ENCODE measurements at places on chromosomes 5 and 9.

DNA sequence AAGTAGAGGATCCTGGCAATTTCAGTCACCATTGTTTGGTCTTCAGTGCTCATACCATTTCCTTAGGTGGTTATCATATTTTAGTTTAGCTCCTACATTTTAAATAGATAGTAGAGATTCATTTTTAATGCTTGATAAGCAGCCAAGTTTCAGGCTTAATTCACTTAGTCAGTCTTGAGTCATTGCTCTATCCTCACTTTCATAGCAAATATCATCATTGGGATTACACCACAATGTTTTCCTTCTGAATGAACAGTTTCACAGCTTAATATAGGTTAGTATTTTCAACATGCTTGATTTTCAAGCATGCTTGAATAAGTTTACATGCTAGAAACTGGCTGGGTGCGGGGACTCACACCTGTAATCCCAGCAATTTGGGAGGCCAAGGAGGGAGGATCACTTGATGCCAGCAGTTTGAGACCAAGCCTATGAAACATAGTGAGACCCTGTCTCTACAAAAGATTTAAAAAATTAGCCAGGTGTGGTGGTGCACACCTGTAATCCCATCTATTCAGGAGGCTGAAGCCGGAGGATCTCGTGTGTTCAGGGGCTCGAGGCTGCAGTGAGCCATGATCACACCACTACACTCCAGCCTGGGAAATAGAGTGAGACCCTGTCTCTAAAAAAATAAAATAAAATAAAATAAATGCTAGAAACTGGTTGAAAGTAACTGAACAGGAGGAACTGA is 339.9 kb downstream of the ADGRV1 start:
- no peak for DNase-seq

DNA sequence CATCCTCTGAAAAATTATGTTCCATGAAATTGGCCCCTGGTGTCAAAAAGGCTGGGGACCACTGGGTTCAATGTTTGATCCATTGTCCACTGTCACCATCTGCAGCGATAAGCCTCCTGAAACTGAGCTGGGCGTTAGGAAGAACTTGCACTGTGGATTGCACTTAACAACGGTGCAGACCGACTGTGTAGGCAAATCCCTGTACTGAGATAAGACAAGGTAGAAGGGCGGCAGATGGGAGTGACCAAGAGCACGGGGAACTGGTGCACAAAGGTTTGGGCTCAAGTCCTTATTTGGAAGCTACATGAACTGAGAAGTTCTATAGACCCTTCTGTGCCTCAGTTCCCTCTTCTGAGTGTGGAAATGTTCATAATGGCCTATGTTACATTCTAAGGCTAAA is 41.6 kb upstream of the FLT4 start:
- DNase-seq: no peak

- DNase-seq: no peak
Observed at GRCh38 chr9:91720751-91721705, 229.0 kb downstream of the ROR2 start.

- peak; percentile 15 for DNase-seq
Observed at GRCh38 chr5:95533106-95533505, 21.7 kb downstream of the SKIC3 start.

GRCh38 chr5:100799166-100799565 is 103.9 kb downstream of the ST8SIA4 start:
- no peak for DNase-seq

DNA sequence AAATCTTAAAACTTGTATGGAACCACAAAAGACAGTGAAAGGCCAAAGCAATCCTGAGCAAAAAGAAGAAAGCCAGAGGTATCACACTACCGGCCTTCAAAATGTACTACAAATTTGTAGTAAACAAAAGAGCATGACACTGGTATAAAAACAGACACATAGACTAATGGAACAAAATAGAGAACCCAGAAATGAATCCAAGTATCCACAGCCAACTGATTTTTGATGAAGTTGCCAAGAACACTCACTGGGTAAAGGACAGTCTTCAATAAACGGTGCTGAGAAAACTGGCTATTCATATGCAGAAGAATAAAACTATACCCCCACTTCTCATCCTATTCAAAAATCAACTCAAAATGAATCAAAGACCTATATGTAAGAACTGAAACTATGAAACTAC is 390.1 kb downstream of the PRELID2 start:
- DNase-seq: no peak

GRCh38 chr5:140828362-140828737 is 590 bp downstream of the PCDHA6 start:
- DNase-seq: no peak

- peak; percentile 86 for DNase-seq
Observed at GRCh38 chr5:177500685-177501522, 3.5 kb upstream of the PDLIM7 start.

DNA sequence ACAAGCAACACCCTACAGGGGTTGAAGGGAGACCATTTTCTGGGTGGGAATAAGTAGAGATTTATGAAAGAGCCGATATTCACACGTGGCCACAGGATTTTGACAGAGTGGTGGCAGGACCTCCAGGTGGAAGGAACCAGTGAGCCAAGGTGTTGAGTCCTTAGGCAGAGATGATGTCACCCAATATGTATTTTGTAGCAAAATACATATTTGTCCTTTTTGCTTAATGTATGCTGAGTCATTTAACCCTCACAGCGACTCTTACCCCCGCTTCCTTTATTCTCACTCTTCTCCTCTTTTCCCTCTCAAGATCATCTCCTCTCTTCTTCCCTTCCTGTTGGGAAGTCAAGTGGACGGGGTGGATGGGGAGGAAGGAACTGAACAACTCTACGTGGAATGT is 215.7 kb upstream of the S1PR3 start:
- no peak for DNase-seq

GRCh38 chr9:121886759-121887485 is 206.2 kb downstream of the TTLL11 start:
- peak; percentile 53 for DNase-seq

GRCh38 chr9:5652821-5653220 is 23.9 kb downstream of the RIC1 start:
- no peak for DNase-seq

- no peak for DNase-seq
Observed at GRCh38 chr5:103454770-103455169, 107.8 kb downstream of the NUDT12 start.

DNA sequence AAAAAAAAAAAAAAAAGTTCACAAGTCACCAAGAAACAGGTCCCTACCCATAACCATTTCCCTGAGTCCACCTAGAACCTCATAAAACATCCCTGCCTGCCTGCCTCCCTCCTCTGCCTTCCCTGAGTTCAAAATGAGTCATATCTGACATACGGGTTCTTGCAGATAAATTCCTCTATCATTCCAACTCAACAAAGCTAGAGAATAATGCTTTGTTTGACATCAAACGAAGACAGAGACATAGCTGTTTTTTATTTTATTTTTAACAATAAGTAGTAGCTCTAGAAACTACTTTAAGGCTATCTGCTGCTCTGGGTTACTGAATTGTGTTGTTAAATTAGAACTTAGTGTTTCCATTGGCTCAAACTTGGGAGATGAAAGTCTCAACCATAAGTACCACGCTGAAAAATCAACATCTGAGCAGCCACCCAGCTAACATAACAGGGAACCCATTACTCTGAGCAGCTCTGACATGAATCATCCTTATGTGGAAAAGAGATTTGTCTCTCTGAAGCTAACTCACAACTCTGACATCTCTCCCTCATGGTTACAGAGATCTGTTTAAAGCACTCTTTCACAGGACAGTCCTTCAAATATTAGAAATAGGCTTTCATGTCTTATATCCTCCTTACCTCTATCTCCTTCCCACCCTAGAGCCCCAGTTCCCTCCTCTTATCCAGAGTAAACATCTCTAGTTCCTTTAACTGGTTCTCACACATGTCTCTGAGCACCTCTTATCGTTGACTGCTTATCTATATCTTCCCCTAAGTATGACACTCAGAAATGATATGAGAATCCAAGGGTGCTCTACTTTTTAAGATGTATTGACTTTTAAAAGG is 12.1 kb downstream of the TMEM245 start:
- no peak for DNase-seq

GRCh38 chr5:171920765-171921391 is 85.6 kb downstream of the FBXW11 start:
- no peak for DNase-seq

DNA sequence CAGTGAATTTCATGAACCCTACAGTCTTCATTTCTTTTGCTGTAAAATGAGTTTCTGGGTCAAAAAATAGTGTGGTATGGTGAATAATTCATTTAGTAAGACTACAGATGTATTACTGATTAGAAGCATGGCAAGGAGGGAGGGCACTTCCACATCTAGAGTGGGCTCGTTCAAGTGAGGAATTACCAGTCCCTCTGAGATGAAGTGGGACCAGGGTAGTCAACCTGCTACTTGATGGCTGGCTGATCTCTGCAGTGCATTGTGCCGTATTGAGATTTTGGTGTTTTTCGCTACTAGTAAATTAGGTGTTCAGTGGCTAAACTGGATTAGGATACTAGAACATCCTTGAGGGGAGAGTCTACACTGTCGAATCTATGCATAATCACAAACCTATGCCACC is 10.8 kb downstream of the CDC37L1 start:
- DNase-seq: no peak

DNA sequence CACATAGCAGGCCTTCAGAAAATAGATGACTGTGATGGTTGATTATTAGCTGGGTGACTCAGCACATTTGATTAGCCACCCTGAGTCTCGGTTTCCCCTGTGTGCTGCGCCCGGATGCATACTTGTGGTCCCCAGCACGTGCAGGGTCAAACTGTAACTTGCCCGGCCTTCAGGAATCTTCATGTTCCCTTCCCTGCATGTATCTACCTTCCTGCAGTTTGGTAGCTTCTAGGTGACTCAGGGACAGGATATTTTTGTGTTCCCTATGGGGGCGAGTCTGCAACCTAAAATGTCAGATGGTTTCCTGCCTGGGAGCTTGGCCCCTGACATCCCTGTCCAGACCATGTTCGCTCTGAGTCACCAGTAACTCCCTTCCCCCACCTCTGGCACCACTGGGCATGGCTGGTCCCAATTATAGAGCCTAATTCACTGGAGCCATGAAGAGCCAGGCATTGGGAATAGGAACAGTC is 13.2 kb downstream of the PTGS1 start:
- no peak for DNase-seq

DNA sequence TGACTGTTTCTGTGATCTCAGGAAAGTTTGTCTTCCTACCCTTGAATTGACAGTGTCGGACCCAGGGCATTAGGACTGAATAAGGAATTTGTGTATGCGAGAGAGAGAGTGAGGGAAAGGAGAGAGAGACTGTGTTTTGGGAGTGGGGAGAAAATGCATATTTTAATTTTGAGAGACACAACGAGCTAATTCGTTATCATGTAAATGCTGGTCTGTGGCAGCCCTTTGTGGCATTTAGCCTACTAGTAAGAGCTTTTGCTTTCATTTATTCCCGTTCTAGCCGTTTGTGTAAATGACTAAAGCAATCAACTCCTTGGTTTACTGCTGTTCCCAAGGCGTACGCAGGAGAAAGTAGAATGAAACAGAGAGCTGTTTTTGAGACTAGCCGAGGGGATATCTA is 79.8 kb upstream of the MAMDC2 start:
- no peak for DNase-seq

GRCh38 chr5:34618371-34619065 is 37.6 kb upstream of the RAI14 start:
- DNase-seq: no peak

DNA sequence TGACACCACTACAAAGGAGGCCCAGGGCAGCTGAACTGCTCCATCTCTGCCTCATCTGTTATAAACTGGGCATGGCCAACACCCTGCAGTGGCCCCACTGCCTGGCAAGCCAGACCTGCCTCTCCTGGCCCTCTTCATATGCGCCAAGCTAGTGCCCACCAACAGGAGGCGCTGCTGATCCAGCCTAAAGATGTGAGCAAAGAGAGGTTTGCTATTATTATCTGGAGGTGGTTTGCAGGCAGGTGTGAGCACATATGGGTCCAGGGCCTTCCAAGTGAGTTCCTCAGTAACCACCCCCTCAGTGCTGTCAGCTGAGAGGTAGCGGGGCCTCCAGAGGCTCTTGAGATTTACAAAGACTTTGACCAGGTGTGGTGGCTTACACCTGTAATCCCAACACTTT is 232.2 kb downstream of the SYK start:
- DNase-seq: peak; percentile 82

- no peak for DNase-seq
Observed at GRCh38 chr5:59088546-59088945, 505.7 kb downstream of the RAB3C start.

GRCh38 chr9:77839459-77840140 is 191.5 kb upstream of the GNA14 start:
- DNase-seq: no peak

DNA sequence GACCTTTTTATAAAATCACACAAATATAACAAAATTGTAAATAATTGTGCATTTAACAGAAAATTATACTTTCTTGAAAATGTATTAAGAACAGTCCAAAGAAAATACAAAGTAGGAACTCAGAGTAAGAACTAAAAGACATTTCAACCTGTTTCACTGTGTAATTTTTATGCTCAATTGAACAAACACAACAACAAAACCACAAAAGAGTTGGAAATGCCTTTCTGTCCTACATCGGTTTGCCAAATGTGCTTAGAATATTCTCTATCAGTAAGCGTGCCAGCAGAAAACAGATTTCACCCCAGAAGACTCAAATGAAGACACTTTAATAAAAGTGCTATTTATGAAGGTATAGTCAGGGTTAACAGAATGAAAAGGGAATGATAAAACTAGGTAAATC is 592.1 kb downstream of the PRELID2 start:
- no peak for DNase-seq

- DNase-seq: peak; percentile 66
Observed at GRCh38 chr5:7754997-7755596, 95.8 kb downstream of the CFAP90 start.

- no peak for DNase-seq
Observed at GRCh38 chr9:93656426-93657239, 80.2 kb downstream of the PHF2 start.

GRCh38 chr5:395156-395920 is 47.6 kb upstream of the EXOC3 start:
- no peak for DNase-seq

- no peak for DNase-seq
Observed at GRCh38 chr9:21590058-21590996, 108.2 kb upstream of the IFNE start.

GRCh38 chr5:10977011-10977410 is 216.0 kb upstream of the DAP start:
- DNase-seq: no peak

GRCh38 chr5:106814961-106815360 is 855.8 kb downstream of the EFNA5 start:
- DNase-seq: no peak
